ENCODE measurements at places on chromosomes 6 and 20. TPM values are rescaled to one million over a fixed set of nuclear protein-coding genes. Genes with fewer than 3 reads are reported as not detected.

DNA sequence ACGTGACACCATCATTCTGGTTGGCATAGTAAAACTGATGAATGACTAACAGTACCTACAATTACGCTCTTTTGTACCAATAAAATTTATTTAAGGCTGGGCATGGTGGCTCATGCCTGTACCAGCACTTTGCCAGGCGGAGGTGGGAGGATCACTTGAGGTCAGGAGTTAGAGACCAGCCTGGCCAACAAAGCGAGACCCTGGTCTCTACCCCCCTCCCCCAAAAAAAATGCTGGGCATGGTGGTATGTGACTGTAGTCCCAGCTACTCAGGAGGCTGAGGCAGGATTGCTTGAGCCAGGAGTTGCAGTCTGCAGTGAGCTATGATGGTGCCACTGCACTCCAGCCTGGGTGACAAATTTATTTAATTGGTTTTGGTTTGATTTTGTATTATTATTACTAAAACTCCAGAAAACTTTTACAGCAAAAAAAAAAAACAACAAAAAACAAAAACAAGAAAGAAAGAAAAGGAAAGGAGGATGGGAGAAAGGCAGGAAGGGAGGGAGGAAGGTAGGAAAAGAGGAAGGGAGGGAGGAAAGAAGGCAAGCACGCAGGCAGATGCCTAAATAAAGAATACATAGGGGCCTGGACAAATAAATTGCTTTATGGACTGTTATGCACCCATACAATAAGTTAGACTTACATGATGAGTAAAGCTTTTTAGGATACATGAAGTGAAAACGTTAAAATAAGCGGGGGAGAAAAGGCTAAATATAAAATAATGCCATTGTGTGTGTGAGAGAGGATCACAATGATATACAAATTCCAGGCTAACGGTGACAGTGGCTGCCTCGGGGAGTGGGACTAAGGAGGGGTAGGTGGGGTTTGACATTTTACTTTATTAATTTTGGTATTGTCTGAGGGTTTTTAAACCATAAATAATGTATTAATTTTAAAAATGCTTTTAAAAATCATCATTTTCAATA lies 682 bp upstream of the ZSCAN9 start:
- H3K27me3 ChIP-seq = peaks cover 41% of the 10 kb centered on the region
- peaks cover 12% of the 10 kb centered on the region for H3K4me1 ChIP-seq

GRCh38 chr6:16765235-16765634 lies 4.0 kb upstream of the ATXN1 start:
- H3K27me3 ChIP-seq = no peaks in the 10 kb centered on the region
- H3K4me3 ChIP-seq = no peak overlapping the region
- peaks cover 2% of the 10 kb centered on the region for H3K36me3 ChIP-seq
- H3K27ac ChIP-seq = no peak overlapping the region
- no peak for DNase-seq

DNA sequence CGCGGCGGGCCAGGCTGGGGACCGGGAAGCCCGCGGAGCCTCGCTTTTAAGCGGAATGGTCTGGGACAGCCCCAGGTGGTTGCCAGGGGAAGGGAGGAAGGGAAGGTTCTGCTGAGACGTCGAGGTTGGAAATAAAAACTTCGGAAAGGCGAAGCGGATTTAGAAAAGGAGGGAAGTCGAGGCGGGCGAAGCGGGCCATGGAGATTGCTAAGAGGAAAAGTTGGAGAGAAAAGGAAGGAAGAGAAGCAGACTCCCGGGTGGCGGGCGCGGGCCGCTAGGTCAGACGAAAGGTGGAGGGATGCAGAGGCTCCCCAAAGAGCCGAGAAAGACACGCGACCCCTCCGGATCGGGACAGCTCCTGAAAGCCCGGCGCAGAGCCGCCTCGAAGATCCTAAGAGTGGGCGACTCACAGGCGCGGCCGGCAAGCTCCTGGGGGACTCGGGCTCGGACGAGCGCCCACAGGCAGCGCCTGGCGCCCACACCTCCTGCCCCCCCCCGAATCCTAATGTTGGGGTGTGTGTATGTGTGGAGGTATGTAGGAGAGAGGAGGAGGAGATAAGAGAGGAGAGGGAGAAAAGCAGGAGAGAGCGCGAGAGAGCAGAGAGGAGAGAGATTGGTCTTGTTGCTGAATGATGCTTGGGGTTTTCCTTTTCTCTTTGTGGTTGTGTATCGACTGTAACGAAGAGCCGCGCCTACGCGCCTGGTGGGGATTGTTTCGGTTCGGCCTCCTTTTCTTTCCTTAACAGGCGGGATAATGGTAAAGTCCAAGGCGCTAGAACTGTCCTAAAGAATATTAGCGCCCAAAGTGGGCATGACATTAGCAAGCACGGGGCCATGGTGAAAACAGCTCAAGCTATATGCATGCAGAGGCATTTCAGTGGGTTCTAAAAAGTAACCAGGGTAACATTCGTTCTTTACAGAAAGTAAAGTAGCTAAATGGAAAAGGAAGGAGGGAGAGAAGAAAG lies 1.5 kb downstream of the TFAP2B start:
- H3K4me3 ChIP-seq = no peak overlapping the region
- DNase-seq = peak; percentile 36
- no peaks in the 10 kb centered on the region for H3K36me3 ChIP-seq
- peak overlapping the region; percentile 63 for H3K27ac ChIP-seq
- peaks cover 14% of the 10 kb centered on the region for H3K4me1 ChIP-seq

GRCh38 chr6:15430931-15431405 lies 185.1 kb downstream of the JARID2 start:
- H3K4me3 ChIP-seq = no peak overlapping the region
- no peak for DNase-seq
- H3K27me3 ChIP-seq = no peaks in the 10 kb centered on the region
- no peak overlapping the region for H3K27ac ChIP-seq
- H3K36me3 ChIP-seq = peaks cover 41% of the 10 kb centered on the region

DNA sequence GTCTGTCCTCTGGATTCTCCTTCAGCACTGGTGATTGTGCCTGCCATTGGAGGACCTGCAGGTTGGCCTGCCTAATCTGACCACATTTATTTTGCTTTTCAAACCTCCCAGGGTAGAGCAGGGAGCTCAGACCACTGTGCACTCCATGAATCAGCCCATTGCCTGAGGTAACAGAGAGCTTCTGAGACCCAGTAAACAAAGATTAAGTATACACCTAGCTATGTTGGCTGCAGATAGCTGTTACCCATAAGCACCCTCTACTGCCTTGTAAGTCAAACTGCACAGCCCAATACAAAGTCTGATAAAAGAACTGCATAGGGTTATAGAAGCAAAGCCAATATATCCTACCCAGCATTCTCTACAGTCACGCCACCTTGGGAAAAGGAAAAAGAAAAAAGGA lies 338.7 kb downstream of the HTR1B start:
- no peaks in the 10 kb centered on the region for H3K36me3 ChIP-seq
- no peak overlapping the region for H3K4me3 ChIP-seq
- H3K27ac ChIP-seq = no peak overlapping the region
- no peaks in the 10 kb centered on the region for H3K27me3 ChIP-seq
- no peak for DNase-seq

DNA sequence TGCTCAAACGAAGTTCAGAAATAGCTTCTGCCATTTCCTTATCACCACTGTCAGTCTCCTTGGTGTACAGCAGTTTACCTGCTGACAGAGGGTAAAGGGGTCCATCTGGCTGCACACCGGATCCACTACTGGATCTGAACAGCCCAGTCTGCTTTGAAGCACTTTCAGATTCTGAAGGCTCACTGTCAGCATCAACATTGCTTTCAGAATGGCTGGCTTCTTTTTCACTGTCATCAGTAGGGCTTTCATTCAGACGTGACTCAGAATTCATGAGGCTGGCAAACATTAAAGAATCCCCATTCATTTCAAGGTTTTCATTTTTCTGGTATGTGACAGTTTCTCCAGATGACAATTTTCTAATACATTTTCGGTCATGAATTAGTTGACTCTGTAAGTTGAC lies 21.0 kb upstream of the PNISR start:
- no peaks in the 10 kb centered on the region for H3K27me3 ChIP-seq
- peaks cover 37% of the 10 kb centered on the region for H3K36me3 ChIP-seq
- H3K4me1 ChIP-seq = peaks cover 2% of the 10 kb centered on the region
- DNase-seq = no peak
- no peak overlapping the region for H3K27ac ChIP-seq
- no peak overlapping the region for H3K4me3 ChIP-seq

- no peak for DNase-seq
- H3K4me1 ChIP-seq = no peaks in the 10 kb centered on the region
- H3K27ac ChIP-seq = no peak overlapping the region
- no peaks in the 10 kb centered on the region for H3K36me3 ChIP-seq
- no peaks in the 10 kb centered on the region for H3K27me3 ChIP-seq
- no peak overlapping the region for H3K4me3 ChIP-seq
Measured at GRCh38 chr6:92139601-92140000, 1279.8 kb downstream of the EPHA7 start.

BPI gene
- not detected for total RNA-seq

LEMD2 gene
- 61.5 TPM for total RNA-seq

CLIC5 gene
- total RNA-seq = 2.2 TPM

PPP1R14C gene
- total RNA-seq = 0.21 TPM

Measured in activated CD4-positive, alpha-beta T cell treated with anti-CD3 and anti-CD28 coated beads for 36 hours (primary cell).